ENCODE measurements at places on chromosomes 13 and 19.

DNA sequence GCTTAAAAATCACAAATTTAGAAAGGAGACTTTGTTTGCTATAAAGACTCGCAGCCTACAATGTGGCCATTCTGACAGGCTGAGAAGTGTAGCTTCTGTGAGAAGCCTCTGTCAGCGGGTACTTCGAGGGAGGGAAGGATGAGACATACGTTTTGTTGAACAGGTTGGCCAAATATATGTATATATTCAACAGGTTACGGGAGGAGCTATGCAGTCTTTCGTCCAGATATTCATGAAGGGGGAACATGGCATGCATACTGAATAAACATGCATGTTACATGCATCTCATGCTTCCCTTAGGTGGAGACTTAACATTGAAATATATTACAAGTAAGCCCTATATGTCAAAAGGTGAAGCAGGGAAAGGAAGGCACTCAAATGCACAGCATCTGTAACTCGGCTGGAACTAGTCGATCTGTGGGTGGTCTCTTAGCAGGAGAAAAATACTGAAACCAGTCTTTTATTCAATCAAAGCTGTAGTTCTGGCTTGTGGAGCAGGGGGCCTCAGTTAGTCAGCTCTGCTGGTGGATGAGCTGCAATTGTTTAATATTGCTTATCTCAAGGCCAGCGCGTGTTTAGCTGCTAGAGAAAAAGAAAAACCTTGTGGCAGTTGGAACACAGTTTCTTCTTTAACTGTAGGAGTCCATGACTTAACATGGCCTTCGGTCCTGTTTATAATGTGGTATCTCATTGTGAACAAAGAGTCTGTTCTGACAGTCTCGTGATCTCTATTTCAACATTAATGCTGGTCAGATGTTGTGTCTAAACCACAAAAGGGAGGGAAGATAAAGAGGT is 94.3 kb downstream of the FAM216B start:
- DNase-seq, result no peak

DNA sequence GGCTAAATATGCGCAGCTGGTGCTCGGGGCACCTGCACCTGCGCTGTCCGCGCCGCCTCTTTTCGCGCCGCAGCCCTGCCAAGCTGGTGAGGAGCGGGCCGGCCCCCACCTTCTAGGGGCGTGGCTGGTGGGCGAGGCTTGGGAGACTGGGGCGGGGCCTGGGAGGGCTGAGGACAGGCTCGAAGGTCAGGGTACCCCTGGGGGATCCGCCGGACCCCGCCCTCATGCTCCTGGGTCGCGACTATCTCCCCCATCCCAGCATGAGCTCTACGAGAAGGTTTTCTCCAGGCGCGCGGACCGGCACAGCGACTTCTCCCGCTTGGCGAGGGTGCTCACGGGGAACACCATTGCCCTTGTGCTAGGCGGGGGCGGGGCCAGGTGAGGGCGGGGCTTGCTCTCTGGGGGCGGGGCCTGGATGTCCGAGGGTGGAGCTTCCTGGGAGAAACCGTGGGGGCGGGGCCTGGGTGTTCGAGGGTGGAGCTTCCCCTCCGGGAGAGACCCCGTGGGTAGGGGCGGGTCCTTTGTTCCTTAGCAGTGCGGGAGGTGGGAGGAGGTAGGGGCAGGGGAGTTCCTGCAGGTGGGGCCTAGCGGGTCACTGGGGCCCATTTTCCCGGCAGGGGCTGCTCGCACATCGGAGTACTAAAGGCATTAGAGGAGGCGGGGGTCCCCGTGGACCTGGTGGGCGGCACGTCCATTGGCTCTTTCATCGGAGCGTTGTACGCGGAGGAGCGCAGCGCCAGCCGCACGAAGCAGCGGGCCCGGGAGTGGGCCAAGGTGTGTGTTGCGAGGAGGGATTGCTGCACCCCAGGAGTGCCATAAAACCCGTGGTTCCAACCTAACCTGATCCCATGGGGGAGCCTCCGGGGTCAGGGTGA is 19.7 kb downstream of the PNPLA6 start:
- no peak for DNase-seq

GRCh38 chr13:50587115-50587514 is 256.4 kb downstream of the DLEU7 start:
- DNase-seq, result no peak

GRCh38 chr13:110553417-110553816 is 8.1 kb downstream of the RAB20 start:
- no peak for DNase-seq

- no peak for DNase-seq
These were observed at the start of gene DLEU7 for GRCh38 chr13:50843257-50844083. DLEU7 (minus strand) TSS chr13:50843692; CDS start chr13:50843646, 46 bp downstream.

DNA sequence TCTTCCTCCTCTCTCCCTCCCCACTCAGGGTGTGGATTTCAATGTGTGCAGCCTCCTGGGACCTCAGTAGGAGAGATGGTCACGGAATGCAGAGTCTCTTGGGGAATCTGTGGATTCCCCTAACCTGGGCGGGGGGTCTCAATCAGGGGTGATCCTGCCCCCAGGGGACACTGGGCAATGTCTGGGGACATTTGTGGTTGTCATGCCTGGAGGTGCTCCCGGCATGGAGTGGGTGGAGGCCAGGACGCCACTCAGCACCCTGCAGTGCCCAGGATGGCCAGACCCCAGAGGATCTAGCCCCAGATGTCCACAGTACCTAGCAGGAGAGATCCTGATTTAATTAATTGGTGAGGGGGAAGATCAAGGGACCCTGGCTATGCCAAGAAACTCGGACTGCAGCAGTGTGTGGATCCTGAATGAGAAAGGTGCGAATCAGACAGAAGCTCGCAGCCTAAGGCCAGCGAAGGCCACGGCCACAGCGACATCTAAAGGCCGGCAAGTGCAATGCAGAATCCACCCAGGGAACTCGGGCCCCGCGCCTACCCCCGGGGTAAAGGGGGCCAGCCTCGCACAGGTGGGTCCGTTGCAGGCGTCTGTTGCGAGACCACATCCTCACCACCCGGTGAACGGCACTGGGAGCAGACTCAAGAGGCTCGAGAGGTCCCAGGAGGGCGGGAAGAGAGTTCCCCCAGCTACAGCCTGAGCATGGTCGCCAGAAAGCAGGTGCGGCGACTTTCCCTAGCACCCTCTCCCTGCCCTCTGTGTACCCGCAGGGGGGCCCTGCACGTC is 88.8 kb downstream of the GNG7 start:
- no peak for DNase-seq
